ENCODE measurements at places on chromosomes 2 and 18.
A peak's percentile ranks its signal among the peaks of the same experiment; 100 is the strongest.

GRCh38 chr2:129906139-129906860 lies 73.2 kb upstream of the RAB6C start:
- no peak for DNase-seq

DNA sequence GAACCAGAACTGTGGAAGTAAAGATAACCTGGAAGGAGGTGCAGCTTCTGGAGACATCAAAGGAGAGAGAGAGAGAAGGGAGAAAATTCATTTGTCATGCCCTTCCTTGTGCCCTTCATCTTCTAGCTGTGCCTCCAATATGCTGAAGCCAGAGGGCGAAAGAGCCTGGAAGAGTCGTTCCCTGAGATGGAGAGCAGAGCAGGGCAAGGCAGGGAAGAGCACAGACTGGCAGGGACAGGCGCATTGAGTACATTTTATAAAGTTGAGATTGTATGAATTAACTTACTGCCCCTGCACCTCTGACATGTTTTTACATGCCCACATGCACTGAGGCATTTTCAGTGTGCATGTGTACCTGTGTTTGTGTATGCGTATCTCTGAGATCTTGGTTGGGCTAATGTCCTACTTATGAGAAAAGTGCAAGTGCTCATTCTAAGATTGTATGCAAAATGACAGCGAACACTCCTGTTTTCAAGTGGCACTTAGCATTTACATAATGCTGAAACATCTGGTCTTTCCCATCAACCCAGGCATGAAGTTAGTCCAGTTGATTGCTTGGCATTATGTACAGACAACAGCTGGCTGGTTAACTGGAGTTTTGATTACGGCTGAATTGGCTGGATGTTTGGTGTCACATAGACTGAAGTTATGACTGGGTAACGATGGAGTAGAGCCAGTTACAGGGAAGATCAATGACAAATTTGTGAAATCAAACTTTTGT lies 23.7 kb upstream of the MMADHC start:
- DNase-seq: no peak

- DNase-seq: no peak
Observed at GRCh38 chr18:77073336-77074093, 59.1 kb downstream of the MBP start.

DNA sequence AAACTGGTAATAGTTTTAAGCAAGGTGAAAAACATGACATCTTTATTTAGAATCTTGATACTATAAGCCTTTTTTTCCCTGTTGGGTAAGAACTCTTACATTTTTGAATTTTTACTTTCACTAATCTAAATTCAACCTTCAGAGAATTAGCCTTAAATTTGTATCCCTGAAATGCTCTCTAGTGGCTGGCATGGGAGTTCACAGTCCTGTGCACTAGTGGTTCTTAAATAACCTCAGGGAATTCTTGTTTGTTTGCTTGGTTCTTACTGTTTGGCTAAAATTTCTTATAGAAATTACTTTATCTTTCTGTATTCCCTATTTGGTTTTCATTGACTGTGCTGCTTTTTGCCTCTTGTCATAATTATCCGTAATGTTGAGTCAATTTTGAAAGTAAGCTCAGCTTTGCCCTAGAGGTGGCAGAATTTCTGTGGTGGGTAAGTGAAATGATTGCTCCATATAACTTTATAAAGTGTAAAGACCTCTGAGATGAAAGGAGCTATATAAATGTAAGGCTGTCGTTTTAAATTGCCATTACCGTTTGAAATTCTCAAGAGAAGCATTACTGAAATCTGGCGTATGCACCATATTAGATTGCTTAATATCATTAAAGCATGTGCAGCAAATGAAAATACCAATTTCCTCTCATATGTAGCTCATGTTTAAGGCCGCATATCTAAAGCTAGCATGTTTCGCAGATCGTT lies 391.3 kb upstream of the FIGN start:
- DNase-seq: no peak

- no peak for DNase-seq
Observed at GRCh38 chr18:12554796-12555388, 103.0 kb downstream of the SPIRE1 start.

GRCh38 chr2:160415991-160416390 lies 77.6 kb downstream of the RBMS1 start:
- DNase-seq: no peak

GRCh38 chr18:37509600-37509999 lies 56.0 kb downstream of the CELF4 start:
- DNase-seq: no peak

DNA sequence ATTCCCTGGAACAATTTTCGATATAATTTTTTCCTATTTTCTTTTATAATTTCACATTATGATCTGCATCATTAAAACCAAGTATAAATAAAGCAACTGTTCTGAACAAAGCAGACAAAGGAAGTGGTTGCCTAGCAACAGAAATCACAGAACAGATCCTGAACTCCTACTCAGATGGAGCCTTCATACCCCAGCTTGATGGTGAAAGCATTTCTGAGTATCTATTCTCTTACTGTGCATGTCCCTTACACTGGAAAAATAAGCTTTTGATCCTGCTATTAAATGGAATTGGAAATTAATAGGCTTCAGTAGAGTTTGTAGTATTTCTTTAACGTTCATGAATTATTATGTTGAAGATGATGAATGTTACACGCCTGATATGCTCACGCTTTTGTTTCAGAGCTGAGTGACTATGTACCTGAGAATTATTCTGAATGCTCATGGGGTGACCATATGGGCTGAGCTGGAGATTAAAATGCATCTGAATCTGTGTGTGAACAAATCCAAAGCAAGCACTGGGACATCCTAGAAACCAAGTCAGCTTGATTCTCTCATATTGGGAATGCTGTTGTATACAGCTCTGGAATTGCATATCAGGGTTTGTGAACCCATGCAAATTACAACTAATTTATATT lies 254.0 kb downstream of the KCNJ3 start:
- DNase-seq: no peak

DNA sequence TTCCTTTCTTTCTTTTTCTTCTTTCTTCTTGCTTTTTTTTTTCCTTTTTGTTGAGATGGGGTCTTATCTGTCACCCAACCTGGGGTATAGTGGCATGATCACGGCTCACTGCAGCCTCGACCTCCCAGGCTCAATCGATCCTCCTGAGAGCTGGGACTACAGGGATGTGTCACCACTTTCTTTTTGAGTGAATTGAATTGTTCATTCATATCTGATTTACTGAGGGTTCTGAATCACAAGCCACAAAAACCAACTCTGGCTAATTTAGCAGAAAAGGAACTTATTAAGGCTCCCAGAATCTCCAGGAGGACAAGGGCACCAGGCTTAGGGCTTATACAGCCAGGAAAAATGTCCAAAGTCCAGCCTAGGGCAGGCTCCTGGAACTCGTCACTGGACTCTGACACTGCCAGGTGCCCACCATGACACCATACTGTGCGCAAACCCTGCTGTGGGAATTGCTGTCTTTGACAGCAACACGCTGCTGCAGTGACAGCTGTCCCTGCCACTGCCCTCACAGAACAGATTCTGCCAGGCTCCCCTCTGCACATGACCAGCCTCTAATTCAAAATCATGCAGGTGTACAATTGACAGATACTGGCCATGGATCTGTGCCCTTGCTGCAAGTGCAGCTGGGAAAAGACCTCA lies 42.9 kb upstream of the EML6 start:
- no peak for DNase-seq

- DNase-seq: peak; percentile 21
Observed at GRCh38 chr2:95022309-95023221, 2.9 kb upstream of the MAL start.

DNA sequence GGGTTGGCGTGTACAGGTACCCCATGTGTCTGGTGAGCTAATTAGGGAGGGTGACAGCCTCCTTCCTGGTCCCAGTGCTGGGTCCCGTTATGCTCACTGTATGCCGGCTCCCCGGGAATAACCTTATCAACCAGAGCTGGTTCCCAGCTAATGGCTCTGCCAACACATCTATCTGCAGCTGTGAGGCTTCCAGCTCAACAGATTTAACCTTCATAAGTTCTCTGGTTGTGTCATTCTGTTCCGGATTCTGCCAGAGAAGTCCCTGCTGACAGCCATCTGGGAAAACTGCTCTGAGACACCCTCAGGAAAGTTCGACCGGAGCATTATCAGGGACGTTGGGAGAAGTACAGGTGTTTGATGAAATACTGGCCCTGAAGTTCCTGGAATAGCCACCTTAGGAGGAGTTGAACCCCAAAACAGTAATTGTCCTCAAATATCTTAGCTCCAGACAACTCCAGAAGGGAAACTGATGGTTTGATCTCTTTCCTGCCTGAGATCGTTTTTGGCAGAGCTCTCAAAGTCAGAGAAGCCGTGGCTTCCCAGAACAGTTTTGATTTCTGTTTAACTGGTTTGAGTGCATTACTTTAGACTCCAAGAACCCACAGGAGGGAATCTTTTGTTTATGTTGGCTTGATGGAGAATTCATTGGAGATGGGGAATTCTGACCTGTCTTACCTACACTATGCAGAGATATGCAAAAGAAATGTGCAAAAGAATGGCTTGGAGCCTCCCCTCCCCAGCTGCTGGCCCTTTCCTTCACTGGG lies 39.4 kb upstream of the TXNDC2 start:
- no peak for DNase-seq

DNA sequence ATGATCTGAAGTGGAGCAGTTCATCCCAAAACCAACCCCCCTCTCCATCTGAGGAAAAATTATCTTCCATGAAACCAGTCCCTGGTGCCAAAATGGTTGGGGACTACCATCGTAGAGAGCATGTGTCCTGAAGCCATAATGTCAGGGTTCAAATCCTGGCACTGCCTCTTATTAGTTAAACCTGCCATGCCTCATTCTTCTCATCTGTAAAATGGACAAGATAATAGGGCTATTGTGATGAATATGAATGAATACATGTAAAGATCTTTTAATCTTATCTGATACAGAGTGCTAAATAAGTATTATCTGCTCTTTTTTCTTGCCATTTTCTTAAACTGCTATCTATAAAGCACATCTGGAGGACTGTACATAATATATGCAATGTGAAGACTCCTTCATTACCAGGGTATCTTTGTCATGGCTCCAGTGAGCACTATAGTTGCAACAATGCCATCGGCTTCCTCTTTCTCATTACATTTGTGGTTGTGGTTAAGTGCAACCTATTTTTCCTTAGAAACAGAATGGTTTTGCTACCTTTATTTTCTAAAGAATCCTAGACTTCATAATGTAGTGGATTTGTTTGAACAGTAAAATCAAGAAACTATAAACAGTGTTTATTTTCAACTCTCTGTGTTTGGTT lies 27.0 kb downstream of the MFSD6 start:
- no peak for DNase-seq

GRCh38 chr2:19574778-19575260 lies 216.4 kb upstream of the OSR1 start:
- DNase-seq: peak; percentile 67

- no peak for DNase-seq
Observed at GRCh38 chr2:170509452-170510193, 205.5 kb upstream of the SP5 start.

DNA sequence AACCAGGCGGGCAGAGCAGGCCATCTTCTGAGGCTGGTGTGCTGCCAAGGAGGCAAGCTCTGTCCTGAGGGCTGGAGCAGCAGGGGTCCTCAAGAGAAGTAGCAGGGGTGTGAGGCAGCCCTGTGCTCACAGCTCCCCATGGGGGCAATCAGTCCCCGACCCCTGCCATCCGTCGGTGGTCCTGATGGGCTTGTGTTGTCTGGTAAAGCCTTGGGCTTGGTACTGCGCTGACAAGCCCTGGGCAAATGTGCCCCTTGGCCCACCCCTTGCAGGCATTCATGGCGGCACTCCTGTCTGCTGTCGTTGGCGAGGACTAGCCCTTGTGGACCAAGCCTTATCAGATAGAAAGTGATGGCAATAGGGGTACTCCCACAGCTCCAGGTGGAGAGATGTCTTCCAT lies 22.6 kb upstream of the SCLY start:
- DNase-seq: no peak

DNA sequence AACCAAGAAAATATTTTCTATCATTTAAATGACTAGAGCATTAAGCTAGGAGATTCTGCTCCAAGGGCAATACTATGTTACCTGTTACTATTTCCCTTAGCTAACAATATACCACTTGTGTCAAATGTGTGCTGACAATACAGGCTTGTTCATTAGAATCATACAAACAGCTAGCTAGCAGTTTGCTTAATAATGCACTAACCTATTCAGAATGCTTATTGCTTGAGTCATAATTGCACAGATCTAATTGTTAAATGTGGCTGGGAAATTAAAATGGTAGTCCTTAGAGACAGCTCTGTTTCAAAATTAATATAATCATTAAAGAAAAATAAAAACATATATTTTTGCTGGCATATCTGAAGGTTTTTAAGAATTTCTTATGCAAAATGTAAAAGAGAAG lies 344.2 kb downstream of the ERBB4 start:
- DNase-seq: no peak
